GM23338 (cell line): ENCODE measurements at places on chromosomes 3 and 15. TPM values are rescaled to one million over a fixed set of nuclear protein-coding genes. Genes with fewer than 3 reads are reported as not detected.

GRCh38 chr15:65156692-65157091, 23.1 kb upstream of the PDCD7 start:
- no peaks in the 10 kb centered on the region for H3K27me3 ChIP-seq
- peaks cover 29% of the 10 kb centered on the region for H3K36me3 ChIP-seq
- H3K4me3 ChIP-seq: no peak overlapping the region
- DNase-seq: no peak
- H3K4me1 ChIP-seq: no peaks in the 10 kb centered on the region

KIF15 gene
- total RNA-seq: 21.2 and 26.2 TPM in 2 replicates

DNA sequence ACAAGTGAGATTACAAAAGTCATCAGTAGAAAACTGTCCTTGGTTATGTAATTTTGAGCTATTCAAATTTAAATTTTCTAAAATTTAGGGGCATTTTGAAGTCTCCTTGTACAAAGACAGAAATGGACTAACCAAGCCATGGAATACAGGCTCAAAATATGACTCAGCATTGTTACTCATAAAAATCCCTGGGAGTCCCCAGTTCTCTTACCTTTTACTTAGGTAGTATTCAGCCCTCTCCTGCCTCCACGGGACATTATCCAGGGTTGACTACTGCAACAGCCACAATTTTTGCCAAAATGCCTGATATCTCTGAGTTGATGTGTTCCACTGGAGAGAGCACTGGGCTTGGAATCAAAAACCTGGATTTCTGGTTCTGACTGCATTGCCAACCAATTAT, 25.0 kb downstream of the CLDN18 start:
- H3K36me3 ChIP-seq: no peaks in the 10 kb centered on the region
- H3K4me3 ChIP-seq: no peak overlapping the region
- no peaks in the 10 kb centered on the region for H3K4me1 ChIP-seq
- no peaks in the 10 kb centered on the region for H3K27me3 ChIP-seq
- no peak for DNase-seq

HYAL3 gene
- total RNA-seq: 2.5 and 7.1 TPM in 2 replicates

DNA sequence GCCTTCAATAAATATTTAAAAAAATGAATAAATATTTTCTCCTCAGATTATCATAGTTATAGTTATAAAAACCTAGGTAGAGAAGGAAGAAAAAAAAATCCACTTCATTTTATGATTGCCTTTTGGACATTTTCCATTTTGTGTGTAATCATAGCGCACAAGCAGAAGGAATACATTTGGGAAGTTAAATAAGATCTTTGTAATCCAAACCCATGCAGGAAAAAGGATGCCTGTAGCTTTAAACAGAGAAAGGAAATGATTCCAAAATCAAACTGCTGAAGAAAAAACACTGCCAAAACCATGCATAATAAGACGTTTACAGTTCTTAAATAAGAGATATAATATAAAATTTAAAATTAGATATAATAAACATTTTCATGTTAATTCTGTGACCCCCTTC, 7.4 kb upstream of the CCDC54 start:
- H3K27ac ChIP-seq: no peak overlapping the region
- H3K4me3 ChIP-seq: no peak overlapping the region
- H3K4me1 ChIP-seq: peaks cover 38% of the 10 kb centered on the region
- no peaks in the 10 kb centered on the region; the same call in 1 of the 2 replicates for H3K36me3 ChIP-seq

TRIM42 gene
- not detected in 2 replicates for total RNA-seq

CSPG4 gene
- 3.6 and 4.0 TPM in 2 replicates for total RNA-seq

DNA sequence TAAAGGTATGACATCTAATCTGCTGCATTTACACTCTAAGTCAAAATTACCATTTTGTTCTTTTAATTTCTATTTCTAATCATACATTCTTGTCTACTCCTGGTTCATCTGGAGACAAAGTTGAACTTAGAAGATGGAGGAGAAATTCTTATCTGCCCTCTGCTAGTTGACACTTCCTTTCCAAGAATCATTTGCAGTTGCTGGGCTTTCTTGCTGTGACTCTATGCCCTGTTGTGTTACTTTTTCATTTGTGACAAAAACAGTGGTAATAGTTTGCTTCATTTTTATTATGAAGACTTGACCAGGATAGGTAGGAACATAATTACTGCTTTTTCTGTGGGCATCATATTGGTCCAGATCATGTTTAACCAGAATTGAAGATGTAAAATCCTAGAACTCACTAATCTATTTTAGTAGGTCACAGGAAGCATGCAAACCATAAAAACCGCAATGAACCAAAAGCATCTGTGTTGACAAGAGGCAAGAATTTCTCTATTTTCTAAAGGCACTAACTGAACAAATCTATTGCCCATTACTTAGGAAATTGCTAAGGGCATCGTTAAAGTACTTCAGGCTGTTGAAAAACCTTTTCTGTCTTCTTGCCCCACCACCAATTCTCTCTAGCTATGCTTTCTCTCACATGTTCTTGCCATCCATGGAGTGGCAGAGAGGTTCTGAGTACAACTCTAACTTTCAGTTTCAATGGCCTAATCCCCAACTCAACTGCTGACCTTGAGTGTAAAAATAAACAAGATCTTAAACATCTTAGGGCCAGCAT, 4.2 kb upstream of the CCR2 start:
- no peak for DNase-seq
- H3K27ac ChIP-seq: no peak overlapping the region
- H3K36me3 ChIP-seq: no peaks in the 10 kb centered on the region
- peaks cover 4% of the 10 kb centered on the region; the same call in 1 of the 2 replicates for H3K4me1 ChIP-seq
